ENCODE measurements at places on chromosomes 2 and 18.

- DNase-seq: no peak
Measured at GRCh38 chr2:150732064-150732463, 244.6 kb upstream of the RND3 start.

DNA sequence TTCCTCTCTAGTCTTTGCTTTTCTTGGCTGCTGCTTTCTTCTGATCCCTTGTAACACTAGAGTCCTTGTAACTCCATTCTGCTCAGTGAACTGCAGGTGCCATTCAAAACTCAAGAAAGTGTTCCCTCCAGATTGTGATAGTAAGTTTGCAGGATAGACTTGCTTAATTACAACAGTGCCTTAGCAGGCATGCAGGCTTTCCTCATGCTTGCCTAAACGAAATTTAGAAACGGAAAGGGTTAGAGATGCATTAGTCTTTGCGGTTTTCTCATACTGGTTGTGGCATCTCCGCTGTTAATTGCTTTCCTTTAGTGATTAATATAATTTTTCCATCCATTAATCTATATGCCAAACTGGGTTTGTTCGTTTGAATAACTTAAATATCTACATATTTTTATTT, 82.9 kb downstream of the DOK6 start:
- DNase-seq: no peak

DNA sequence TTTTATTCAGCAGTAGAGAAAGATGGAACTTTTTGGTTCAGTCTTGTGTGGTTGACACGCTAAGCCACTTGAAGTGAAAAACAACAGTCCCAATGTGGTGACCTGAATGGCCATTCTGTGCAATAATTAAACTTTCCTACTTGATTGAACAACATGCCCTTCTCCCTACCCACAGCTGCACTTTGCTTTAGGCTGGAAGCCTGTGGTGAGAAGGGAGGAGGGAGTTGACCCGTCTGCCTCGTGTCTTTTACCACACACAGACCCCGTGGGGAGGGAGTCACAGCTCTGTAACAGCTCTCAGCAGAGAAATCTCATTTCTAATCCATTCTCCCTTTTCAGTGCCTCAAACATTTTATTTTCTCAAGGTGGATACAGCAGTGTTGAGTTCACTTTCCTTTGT, 138.2 kb upstream of the PKDCC start:
- no peak for DNase-seq

- no peak for DNase-seq
Measured at GRCh38 chr18:11260961-11261461, 111.6 kb upstream of the PIEZO2 start.

DNA sequence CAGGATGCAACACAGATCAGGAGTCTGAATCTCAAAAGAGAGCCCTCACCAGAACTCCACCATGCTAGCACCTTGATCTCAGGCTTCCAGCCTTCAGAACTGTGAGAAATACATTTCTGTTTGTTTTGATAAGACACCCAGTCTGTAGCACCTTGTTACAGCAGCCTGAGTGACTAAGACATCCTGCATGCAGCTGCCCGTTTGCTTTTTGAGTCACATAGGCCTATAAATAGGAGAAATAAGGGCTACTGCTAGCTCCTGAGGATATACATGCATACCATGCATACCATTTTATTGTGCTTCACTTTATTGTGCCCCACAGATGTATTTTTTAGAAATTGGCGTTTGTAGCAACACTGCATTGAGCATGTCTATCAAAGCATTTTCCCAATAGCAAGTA, 337.8 kb downstream of the CDH2 start:
- no peak for DNase-seq

- DNase-seq: no peak
Measured at GRCh38 chr2:33086400-33087015, 139.8 kb downstream of the LTBP1 start.

DNA sequence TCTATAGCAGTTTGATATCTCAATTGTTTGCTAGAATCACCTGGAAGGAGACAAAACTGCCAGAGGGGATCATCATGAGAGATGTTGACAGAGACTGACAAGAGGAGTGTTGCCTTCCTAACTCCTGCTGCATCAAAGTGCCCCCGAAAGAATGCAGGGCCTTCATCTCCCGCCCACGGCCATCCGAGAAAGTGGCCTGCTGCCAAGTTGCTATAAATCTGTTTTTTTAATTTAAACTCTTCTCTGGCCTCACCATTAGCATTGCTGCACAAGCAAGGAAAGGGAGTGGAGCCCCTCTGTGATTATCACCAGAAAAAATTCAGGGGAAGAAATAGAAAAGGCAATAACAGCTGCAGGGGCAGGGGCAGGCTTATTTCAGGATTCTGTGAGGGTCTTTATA, 238.1 kb upstream of the EPHA4 start:
- no peak for DNase-seq
